ENCODE measurements at places on chromosomes 12 and 14.

GRCh38 chr14:58755031-58755925 lies 117.5 kb downstream of the DACT1 start:
- no peak for DNase-seq

- no peak for DNase-seq
Observed at GRCh38 chr14:54489318-54489683, 521 bp upstream of the GMFB start.

DNA sequence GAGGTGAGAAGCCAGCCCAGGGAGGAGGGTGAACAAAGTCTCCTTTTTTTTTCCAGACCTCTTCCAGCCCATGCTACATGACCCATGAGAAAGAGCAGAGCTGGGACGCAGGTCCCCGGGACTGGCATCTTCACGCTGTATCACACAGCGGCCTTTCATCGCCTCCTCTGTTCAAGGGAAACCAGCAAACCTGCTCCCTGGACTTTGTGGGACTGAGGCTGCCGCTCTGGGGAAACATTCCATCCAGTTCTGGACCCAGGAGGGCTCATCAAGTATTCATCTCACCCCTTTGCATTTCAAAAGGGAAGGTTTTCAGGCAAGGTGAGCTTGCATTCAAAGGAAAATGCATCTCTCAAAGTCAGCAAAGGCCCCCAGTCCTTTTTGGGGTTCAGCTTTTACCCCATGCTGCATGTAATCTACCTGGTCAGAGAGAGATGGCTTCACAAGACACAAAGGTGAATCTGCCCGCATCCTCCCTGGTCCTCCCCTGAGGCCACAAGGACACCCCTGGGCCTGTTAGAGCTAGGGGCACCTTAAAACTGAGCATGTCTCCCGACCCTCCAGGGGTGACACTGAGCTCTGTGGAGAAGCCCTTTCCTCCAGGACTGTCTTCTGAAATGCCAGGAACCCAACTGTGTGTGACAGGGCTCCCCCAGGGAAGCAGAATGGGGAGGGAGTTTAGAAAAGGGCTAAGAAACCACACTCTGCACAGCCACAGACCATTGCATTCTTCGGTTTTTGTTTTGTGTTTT lies 21.2 kb upstream of the MEG3 start:
- no peak for DNase-seq

DNA sequence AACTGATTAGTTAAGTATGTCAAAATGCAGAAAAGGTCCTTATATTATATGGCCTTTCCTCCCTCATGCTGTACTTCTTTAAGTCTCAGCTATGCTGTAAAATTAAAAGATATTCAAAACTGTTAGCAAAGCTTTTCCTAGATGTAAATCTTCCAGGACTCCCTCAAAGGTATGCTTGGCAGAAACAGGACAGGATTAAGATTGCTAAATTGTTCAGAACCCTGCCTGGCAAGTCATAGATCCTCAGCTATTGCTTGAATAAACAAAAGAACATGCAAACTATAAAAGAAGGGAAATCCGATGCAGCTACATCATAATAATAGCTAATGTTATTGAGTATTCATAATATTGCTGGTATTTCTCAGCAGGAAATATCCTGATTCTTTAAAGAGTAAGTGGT lies 322.6 kb downstream of the CCDC91 start:
- DNase-seq = no peak

- no peak for DNase-seq
Observed at GRCh38 chr14:71235875-71236274, 328.6 kb downstream of the PCNX1 start.

- no peak for DNase-seq
Observed at GRCh38 chr12:33817713-33818112, 204.6 kb upstream of the ALG10 start.

DNA sequence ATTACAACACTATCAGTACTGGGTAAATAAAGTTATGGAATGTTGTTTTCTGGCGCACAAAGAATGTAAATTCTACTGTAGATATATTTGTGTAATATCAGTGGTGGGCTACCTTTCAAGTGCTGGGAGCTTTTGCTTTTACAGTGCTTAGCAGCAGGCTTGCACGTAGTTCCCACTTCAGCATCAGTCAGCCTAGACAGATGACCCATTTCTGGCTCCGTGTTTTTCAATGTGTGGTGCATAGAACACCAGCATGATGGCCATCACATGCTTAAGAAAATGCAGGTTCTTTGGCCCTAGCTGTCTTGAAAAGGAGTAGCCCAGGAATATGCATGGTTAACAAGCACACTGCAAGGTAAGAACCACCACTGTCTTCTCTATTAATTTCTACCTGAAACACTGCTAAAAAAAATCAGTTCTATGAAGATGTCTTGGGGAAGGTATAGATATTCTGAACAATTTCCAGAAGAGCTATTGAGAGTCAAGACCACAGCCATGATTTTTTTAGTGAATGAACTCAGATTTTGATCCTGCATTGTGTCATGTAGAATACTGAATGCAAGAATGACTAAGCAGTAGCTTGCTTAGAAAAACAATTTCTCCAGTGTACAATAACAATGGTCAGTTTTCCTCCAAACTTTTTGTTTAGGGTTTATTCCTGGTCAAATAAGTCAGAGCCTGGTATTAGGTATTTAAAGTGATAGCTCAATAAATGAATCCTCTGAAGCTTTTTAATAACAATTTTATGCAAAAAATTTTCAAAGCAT lies 195.7 kb downstream of the AKAP6 start:
- DNase-seq = no peak

DNA sequence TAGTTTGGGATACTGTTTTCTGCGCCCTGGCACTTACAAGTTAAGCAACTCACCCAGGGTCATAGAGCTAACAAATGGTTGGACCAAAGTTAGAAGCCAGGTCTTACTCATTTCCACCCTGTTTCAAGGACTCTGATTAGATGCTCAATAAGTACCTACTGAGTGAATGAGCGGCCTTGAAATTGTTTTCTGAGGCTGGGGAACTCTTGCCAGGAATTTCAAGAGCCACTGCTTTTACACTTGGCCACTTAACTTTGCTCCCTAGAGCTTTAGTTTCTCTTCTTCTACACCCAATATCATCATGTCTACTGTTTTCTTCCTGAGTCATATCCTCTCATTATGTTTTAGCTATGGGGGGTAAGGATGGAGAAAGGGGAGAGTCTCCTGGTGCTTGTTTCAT lies 431.6 kb downstream of the ZFP36L1 start:
- DNase-seq = no peak

DNA sequence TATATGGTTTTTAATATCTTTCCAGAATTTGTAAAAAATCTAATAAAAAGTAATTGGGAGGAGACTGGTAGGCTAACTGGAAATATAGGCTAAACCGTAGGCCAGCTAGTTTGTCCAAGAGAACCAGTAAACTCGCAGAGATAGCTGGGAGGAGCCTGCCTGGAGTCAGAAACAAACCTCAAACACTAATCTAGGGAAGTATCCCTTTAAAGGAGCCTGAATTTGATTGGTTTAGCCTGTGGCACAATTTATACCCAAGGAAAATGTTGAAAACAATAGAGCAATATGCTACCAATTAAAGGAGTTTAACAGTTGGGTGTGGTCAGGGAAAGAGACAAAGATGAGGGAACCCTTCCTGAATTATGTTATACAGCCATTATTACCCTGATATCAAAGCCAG lies 109.6 kb downstream of the EML5 start:
- DNase-seq = no peak

GRCh38 chr12:5257763-5258495 lies 174.0 kb upstream of the NTF3 start:
- no peak for DNase-seq

GRCh38 chr14:99363616-99364290 lies 91.8 kb upstream of the BCL11B start:
- DNase-seq = no peak

- DNase-seq = no peak
Observed at GRCh38 chr12:87428701-87429277, 600.4 kb downstream of the C12orf50 start.

GRCh38 chr12:75706786-75707605 lies 195.6 kb upstream of the KRR1 start:
- DNase-seq = no peak

DNA sequence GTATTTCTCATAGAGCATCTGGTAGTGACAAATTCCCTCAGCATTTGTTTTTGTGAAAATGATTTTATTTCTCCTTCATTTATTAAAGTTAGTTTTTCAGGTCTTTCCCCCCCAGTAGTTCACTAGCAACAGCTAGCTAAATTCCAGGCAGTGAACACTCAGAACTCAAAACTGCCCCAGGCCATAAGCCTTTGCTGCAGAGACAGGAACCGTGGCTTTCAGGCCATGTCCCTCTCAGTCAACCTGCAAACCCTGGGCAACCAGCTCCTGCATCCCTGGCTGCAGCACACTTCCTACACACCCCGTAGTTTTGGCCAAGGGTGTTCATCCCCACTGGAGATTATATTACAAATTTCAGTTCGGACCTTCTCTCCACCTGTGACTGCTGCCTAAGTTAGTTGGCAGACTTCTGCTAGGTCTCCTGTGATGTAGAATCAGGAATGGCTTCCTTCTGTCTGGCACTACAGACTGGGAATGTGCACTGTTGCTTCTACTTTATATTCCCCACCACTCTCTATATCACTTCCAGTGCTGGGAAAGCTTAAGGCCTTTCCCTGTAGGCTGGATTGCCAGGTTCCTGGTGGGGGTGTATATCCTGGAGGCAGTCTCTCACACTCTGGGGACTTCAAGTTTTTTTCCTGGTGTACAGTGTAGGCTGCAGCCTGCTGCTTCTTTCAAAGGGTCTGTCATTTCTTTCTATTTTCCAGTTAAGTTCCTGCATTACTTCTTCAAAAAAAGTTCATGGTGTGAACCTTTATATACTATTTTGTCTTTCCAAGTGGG lies 924.4 kb upstream of the LRFN5 start:
- no peak for DNase-seq

- DNase-seq = no peak
Observed at GRCh38 chr14:68622856-68623255, 170.0 kb downstream of the ZFP36L1 start.

DNA sequence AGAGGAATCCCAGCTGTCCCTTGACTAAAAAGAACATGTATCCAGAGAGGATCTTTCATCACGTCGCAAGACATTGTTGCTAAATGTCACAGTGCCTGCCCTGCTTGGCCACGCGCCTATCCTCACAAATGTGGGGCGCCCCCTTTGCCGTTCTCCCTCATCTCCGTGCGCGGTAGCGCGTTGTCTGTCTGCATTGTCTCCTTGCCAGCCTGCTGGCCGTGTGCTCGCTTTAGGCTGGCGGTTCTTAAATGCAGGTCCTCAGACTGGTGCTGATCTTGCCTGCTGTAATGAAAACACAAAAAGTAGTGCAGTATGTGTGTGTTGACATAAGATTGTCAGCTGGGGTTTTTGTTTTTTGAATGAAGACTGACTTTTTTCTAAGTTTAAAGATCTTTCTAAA lies 198.2 kb upstream of the RGS6 start:
- DNase-seq = no peak

All from Panc1 (cell line).